ENCODE measurements at places on chromosomes 2 and 18.

GRCh38 chr18:24975496-24976372 lies 376.2 kb downstream of the ZNF521 start:
- DNase-seq = peak; percentile 63

DNA sequence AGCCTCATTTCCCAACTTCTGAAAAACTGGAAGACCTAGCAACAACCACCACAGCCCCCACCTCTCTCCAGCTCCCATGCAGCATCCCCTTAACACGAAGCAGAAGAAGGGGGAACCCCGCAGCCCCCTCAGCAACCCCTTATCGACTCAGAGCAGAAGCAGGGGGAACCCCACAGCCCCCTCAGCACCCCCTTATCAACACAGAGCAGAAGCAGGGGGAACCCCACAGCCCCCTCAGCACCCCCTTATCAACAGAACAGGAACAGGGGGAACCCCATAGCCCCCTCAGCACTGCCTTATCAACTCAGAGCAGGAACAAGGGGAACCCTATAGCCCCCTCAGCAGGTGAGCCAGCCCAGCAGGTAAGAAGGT lies 6.7 kb downstream of the SLC66A2 start:
- DNase-seq = no peak

DNA sequence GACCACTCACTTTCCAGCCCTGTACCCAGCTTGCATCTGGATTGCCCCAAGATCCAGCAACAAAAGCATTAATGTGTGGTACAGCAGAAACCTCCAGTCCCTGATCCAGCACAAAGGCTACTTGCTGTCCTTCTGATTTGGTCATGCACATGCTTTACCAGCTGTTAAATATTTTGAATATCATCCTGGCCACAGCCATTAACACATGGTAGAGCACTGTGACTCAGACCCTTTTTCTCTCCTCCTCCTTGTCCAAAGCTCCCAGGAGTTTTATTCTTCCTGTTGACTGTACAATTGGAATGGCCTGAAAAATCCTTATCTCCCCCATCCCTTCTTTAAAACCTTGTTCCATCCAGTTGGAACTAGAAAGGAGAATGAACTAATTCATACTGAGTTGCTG lies 419.7 kb upstream of the TNP1 start:
- no peak for DNase-seq

DNA sequence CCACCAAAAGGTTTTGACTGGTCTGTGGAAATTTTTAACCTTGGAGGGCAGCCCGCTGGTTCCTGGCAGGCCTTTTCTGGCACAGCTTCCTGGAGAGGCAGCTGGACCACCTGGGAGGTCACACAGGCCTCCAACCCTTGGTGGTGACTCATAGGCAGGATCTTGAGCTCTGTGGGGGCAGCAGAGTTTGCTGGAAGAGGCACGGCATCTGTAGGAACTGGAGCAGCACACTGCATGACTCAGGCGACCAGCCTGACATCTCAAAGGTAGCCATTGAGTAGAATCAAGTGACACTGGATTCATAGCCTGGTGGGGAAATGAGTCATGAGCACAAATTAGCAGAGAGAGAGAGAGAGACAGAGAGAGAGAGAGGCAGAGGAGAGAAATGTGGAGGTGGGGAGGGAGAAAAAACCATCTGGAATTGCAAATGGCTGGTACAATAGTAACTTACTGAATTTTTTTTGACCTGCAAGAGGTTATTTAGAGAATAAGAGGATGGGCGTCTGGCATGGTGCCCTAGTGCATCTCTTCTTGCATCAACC lies 57.4 kb downstream of the TRPM8 start:
- peak; percentile 90 for DNase-seq

GRCh38 chr2:102126660-102127059 lies 15.9 kb upstream of the IL1R1 start:
- DNase-seq = no peak

DNA sequence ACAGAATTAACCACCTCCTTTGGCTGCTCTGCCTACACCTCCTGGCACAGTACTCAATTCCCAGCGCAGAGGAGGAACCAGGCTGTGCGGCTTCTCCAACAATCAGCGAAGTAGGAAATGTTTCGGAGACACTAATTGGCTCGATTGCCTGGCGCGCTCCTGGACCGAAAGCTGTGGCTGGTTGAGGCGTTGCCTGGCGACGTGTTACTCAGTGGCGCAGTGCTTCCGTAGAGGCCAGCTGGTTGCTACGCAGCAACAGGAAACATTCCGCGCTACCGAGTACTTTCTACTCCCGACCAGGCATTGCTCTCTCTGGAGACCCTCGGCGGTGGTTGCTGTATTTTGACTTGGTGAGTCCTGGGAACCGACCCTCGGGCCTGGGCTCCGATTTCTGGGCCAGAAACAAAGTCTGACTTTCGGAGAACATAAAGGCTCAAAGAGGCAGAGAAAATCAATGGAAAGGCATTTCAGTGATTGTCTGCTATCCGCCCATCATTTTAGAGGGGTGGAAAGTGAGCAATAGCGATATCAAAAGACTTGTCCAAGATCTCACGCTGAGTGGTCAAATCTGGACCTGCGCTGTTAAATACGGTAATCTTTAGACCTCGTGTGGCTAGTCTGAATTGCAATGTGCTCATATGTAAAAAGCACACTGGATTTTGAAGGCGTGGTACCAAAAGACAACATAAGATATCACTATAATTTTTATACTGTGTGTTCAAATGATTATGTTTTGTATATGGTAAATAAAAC lies at the start of gene DNAH6:
Gene DNAH6, plus strand, starts transcription at position 265 of the 753 bp plus-strand sequence. CDS start 1,329 bp downstream, outside the sequence.
- DNase-seq = peak; percentile 98

- no peak for DNase-seq
These were observed 111.6 kb upstream of the LTBP1 start for GRCh38 chr2:32835148-32835547.

DNA sequence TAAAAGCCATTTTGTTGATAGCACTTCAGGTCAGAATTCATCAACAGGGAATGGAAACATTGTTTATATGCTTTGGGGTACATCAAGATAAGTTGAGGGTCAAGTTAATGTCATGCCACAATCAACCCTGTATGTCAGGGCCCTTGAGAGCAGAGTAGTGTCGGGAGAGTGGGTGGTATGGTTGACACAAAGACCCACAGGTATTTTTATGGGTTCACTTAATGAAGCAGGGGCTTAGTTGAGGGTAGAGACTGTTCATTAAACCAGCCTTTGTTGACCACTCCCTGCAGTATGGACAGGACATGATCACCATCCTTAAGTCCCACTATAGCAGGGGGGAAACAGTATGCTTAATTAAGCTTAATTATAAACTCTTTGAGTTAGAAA lies 5.7 kb downstream of the RPL37A start:
- no peak for DNase-seq

DNA sequence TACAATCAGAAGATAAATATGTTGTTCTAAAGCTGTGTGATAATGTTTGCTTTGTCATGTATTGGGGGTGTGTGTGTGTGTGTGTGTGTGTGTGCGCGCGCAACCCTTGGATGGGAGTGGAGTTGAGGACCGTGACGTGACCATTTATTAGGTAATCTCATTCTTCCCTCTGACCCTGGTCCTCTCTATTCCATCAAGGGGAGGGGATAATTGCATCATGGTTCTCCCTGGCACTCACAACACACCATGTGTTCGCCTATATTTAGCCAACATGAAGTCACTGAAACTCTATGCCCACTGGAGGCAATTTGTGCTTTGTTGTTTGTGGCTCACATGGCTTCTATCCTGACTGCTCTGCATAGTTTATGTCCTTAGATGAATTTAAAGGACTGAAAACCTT lies 79.8 kb upstream of the LRPPRC start:
- DNase-seq = no peak

DNA sequence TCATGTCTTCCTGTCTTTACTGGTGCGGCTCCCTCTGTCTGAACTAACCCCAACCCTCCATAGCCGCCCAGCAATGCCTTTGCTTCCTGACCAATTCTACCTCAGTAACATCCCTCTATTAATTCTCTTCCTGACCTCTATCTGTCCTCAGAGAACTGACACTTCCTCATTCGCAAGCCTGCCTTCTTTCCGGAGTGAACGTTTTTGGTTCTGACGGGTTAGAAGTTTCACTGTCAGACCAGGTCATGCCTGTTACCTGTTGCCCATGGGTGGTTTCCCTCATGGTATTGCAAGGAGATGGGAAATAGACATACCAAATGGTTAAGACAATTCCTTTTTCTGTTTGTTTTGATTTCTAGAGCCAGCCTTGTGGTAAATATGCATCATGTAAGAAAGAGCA lies 453.4 kb upstream of the SLC14A2 start:
- DNase-seq = no peak

- DNase-seq = no peak
These were observed 90.3 kb upstream of the BCL11A start for GRCh38 chr2:60643747-60644146.

DNA sequence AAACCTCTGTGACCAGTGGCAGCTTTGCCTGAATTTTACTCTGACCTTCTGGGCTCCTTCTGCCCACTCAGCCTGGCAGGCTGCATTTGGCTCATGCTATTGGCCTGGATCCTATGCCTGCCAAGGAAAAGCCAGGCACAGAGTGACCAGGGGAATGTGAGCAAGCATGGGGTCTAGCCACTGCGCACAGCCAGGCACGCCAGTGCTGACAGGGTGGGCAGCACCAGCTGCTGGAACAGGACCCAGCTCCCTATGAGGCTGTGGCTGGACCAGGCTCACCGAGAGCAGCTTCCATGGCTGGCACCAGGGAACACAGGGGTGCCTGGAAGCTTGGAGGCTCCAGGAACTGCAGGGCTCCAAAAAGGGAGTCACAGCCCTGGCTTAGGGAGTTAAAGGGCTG lies 311.5 kb upstream of the SYT4 start:
- DNase-seq = no peak
